NCI-H460 (cell line): ENCODE measurements at places on chromosomes 13 and 19.
A peak's percentile ranks its signal among the peaks of the same experiment; 100 is the strongest.

- DNase-seq, result no peak
Measured at GRCh38 chr13:40187324-40187795, 479.1 kb downstream of the FOXO1 start.

- DNase-seq, result no peak
Measured at GRCh38 chr13:51687947-51688714, 103.9 kb downstream of the WDFY2 start.

GRCh38 chr13:20518660-20519100, 7.0 kb downstream of the CRYL1 start:
- DNase-seq, result no peak

DNA sequence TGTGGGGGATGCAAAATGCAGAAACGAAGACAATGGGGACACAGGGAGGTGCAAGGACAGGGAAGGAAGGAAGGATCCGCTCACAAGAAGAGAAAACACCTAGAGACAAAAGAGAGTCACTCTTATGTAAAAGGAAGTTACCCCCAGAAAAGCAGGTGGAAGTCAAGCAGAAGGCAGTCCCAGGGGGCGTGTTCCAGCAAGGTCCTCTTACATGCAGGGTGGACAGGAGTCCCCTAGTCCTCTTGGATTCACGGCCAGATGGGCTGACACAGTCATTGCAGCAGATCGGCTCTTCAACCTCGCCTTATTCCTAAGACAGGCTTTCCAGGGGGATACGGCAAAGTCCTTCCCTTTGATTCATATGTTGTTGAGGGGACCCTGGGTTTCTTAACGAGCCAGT, 83.9 kb upstream of the SPATA13 start:
- DNase-seq, result no peak

GRCh38 chr13:24234200-24234915, 73.8 kb downstream of the SPATA13 start:
- no peak for DNase-seq

GRCh38 chr19:33194886-33195644, 935 bp downstream of the LRP3 start:
- no peak for DNase-seq

DNA sequence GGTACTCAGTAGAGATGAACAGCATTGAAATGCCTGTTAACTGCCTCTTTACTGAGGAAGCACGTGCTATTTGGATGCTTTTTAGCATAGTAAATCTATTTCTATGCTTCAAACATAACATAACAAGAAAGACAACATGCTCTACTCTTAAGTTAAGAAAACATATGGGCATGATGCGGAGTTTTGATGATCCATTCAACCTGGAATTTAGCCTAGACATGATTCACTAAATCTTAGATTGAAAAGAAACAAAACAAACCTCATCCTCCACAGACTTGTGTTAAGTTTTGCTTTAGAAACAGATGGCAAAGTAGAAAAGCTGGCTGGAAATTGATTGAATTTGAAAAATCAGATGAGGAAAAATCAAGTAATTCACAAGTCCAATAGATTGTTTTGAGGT, 593.8 kb downstream of the OLFM4 start:
- no peak for DNase-seq

GRCh38 chr13:61700620-61701019, 285.0 kb upstream of the PCDH20 start:
- no peak for DNase-seq

DNA sequence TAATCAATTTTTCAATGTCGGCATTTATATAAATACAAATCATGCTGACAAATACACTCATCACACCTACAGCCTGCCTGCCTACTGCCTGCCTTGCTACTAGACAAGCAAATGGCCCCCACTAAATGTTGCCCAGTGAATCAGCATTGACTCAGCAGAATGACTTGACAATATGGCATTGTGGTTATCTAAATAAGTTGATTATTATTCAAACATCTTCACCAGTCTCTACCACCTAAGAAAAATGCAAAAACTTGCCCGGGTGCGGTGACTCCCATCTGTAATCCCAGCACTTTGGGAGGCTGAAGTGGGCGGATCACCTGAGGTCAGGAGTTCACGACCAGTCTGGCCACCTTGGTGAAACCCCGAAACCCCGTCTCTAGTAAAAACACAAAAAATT, 296.1 kb downstream of the PCDH9 start:
- peak; percentile 7 for DNase-seq

- no peak for DNase-seq
Measured at GRCh38 chr19:12156223-12157058, at the start of gene ZNF625. Gene ZNF625, minus strand, starts transcription at chr19:12156734. Its CDS starts 176 bp downstream, at chr19:12156558.
